RKO (cell line): ENCODE measurements at places on chromosomes 12 and 14.

DNA sequence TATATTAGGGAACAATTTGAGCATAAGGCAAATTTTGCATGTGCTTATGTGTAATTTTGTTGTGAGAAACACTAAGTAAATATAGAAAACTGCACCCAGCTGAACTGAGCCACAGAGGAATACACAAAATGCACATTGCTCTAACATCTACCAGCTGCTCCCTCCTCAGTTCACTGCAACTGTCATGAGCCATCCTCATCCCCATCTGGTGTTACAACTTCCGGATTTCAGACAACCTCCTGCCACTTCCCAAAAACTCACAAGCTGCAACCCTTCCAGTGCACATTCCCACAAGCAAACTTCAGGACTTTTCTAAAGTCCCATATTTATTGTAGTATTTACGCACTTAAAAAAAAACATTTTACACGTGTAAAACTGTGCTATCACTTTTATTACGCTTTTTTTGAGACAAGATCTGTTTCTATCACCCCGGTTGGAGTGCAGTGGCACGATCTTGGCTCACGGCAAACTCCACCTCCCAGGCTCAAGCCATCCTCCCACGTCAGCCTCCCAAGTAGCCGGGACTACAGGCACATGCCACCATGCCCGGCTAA is 169.1 kb upstream of the TBX3 start:
- no peak for DNase-seq

DNA sequence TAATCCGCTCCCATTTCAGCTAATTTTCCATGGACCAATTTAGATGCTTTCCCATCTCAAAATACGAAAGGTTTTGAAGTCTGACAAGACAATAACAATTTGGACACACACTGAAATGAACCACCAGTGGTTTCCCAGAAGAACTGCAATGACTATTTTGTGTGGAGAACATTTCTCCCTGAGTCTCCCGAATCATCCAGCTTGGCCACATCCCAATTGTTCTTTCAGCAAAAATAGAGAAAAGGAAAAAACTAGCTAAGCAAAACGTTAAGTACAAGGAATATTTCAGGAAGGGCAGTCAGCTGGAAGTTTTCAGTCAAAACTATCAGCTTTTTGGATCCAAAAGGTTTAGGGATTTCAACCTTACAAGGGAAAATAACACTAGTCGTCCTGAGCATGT is 390.6 kb downstream of the KCNH5 start:
- no peak for DNase-seq

DNA sequence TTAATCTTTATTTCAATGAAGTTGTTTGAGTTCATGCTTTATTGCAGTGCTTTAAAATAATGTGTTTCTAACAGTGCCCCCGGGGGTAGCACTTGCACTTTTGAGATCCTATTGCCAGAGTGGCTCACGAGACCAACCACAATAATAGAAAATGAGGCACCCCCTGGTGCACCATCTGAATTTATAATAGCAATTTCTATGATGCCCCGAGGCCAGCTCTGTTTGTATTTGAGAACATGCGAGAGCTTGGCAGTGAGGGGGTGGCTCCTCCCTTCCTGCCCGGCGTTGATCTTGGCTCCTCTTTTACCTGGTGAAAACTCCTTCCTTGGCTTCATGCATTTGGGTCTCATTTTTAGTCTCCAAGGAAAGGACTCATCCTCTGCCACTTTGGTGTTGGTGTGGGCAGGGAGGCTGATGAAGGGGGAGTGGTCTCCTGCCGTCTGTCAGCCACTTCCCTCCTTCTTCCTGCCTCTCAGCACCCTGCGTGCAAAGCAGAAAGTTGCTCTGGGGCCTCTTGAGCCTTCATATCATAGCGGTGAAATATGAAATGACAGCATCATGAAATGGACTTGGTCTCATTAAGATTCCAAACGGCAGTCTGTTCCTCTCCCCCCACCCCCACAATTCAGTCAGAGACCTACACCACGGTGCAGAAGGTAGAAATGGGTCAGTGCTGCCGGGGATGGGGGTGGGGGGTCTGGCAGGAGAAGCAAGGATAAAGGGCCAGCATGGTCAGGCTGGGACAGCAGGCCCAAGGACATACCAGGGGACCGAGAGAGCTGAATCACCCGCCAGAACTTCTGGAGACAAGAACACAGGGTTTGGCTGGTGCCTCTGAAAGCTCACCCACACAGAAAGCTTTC is 17.7 kb upstream of the NRXN3 start:
- DNase-seq, result no peak

DNA sequence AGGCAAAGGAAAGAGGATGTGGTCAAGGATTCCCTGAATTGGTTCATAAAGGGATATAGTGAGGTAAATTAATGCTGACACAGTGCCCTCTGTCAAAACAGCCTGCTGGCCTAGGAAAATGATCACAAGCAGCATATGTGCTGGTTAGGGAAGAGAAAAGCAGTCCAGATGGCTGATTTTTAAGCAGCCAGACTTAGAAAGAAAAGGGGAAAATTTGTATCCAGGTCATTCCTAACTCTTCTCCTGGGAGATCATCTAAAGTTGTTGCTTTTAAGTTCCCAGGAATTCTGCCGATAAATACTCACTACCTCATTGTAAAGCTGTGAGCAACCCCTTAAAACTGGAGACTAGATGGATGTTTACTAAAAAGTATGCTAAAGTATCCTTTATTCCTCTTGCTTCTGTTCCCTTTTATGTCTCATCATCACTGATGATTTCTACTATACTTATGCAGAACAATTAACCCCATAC is 46.4 kb upstream of the CNOT2 start:
- DNase-seq, result no peak

GRCh38 chr14:104116756-104117340 is 21.5 kb upstream of the KIF26A start:
- peak; percentile 35 for DNase-seq

DNA sequence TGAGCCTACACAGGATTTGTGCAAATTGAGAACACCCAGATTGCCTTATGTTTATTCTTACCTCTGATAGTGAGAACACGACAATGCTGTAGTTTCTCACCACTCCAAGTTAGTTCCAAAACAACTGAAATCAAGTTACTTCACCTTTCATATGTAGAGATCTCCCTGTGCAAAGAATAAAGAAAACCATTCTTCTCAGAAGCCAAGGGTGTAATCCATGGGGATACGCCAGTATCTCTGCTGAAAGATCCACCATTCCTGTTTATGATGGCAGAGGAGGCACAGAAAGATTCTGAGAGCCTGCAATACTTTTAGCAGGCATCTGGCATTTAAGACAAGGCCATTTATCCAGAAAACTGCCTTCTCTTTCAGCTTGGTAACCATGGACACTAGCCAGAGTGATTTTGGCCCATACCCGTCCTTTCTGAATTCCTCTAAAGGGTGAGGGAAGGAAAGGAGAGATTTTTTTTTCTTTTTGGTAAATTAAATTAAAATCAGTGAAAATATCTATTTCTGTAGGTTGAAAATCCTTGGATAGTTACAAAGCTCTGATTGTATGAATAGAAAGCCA is 355.4 kb upstream of the FAR2 start:
- DNase-seq, result no peak

DNA sequence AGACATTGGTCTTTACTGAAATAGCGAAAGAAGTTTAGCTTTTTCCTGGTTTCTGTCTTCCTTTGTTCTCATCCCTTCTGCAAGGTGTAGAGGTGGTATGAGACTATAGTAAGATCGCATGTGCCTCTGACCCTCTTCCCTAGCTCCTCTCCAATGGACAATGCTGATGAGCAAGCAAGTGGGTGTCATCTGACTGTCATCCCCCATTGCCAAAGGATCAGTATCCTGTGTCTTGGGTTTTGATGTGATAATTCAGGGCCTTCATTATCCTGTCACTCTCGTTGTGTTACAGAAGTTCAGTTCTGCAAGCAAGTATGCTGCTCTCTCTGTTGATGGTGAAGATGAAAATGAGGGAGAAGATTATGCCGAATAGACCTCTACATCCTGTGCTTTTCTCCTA is 10.0 kb upstream of the TNS2 start:
- no peak for DNase-seq

DNA sequence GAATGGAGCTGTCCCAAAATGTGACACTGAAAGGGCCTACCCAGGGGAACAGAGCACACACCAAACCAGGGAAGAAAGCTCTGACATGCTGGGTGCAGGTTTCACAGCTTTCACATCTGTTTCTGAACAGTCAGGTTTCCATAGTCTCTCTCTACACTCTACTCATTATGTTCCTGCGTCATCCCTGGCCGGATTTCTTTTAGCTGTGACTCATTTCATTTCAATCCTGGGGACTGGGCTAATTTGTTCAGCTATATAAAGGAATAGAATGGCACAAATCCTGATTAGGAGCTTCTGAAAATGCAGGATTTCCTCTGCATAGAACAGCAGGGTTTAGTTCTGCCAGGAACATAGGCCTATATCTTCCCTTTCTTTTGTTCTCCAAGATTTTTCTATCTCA is 649.8 kb downstream of the RPS29 start:
- peak; percentile 55 for DNase-seq

GRCh38 chr12:56387152-56387736 is 24.6 kb upstream of the APOF start:
- DNase-seq, result no peak

- DNase-seq, result no peak
Measured at GRCh38 chr14:104081261-104081835, 4.2 kb upstream of the ASPG start.

- DNase-seq, result no peak
Measured at GRCh38 chr12:94982456-94982855, 21.0 kb downstream of the NDUFA12 start.

GRCh38 chr12:107169200-107169599 is 75.9 kb upstream of the CRY1 start:
- DNase-seq, result no peak

- DNase-seq, result no peak
Measured at GRCh38 chr12:16573398-16574077, 32.4 kb downstream of the LMO3 start.

GRCh38 chr12:38053655-38054464 is 262.7 kb upstream of the ALG10B start:
- no peak for DNase-seq

DNA sequence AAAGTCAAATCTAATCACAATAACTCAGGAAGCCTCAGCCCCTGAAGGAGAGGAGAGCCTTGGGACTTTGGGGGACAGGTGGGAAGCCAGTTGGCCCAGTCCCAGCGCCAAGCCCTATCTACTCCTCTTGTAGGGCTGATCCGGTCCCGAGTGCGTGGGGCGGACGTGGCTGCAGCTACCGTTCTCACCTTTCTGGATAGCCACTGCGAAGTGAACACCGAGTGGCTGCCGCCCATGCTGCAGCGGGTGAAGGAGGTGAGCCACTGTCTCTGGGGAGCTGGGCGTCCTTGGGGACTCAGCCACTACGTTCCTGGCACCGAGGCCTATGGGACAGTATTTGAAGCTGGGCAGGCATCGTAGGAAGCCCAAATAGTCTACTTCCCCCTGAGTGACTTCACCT is 68.4 kb downstream of the GALNT16 start:
- DNase-seq, result no peak

DNA sequence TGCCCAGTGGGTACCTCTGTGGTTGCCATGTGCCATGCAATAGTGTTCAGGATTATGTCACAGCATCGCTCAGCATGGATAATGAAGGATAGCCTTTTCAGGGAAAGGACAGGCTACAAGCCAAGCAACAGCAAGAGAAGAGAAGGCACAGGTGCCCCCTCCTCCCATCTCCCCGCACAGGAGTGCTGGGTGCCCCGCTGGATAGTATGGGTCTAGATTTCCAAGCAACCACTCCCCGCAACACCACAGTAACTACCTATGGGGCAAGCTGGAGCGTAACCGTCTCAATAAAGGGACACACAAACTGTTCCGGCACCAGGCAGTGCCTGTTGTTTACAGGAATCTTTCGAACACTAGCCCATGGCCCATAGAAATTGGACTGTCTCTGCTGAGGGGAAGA is 222.2 kb downstream of the ITPR2 start:
- DNase-seq, result no peak

DNA sequence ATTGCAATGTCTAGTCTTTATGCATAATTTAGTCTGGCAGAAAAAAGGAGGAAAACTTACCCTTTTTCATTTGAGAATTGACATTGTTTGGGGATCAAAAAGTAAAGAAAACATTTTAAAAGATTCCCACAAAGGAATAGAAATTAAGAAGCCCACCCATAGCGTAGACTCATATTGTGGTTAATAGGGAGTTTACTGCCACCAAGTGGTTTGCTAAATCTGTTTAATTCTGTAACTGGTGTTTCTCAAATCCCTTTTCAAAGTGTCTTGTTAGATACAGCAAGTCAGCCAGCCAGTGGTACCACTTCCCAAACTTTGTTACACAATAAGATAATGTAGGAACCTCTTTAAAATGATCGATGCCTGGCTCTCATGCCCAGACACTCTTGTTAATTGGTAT is 180.3 kb downstream of the IPO8 start:
- peak; percentile 37 for DNase-seq

DNA sequence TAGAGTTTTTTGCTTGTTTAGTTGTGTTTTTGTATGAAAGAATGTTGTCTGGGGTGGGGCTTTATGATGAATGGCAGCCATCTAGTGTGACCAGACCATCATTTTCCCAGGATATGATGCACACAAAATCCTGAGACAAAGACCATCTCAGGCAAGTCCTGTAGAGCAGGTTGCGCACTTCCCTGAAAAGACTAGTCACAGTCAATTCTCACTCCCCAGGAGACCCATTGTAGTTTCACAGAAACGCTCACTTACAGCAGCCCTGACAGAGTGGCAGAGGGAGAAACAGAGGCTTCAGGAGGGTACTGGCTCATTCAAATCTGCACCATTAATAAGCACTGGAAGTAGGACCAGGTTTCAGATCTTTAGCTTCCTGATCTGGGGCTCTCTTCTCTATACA is 183.2 kb downstream of the TMEM117 start:
- no peak for DNase-seq

GRCh38 chr12:34210689-34211530 is 188.6 kb downstream of the ALG10 start:
- DNase-seq, result no peak

DNA sequence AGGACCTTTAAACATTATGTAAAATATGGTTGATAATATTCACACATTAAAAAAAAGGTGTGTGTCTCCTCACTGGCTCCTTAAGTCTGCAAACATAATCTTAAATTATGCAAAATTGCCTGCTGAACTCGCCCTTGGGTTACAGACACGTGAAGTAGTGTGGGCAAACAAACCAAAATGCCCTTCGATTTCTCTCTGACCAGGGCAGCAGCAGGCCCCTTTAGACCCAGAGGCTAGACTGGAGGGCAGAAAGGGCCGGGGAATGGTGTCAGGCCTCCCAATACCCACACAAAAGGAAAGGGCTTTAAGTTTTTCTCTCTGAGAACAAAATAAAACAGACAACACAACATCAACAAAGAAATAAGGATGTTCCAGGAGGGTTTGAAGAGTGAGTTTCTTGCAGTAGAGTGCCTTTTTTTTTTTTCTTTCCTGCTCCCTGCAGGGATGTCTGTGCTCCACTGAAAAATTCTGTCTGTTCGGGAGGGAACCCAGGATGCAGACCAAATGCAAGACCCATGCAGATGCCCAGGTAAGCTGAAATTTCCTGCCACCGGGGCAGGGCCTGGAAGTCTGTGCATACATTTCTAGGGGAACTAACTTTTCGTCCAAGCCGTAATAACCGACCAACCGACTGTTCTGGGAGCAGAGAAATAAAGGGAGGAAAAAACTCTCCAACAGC is 1.7 kb downstream of the TBX3 start:
- DNase-seq, result peak; percentile 26

- peak; percentile 96 for DNase-seq
Measured at GRCh38 chr14:67619446-67620216, at the start of gene ARG2. Gene ARG2 (plus strand): TSS chr14:67619920. CDS start chr14:67619978, 58 bp downstream.

GRCh38 chr14:69876848-69877306 is 2.3 kb upstream of the SMOC1 start:
- DNase-seq, result no peak
